Common myeloid progenitor, CD34-positive (primary cell): ENCODE measurements at places on chromosomes 1 and 21.

GRCh38 chr1:165861911-165862310 lies 34.5 kb downstream of the UCK2 start:
- DNase-seq: no peak

- DNase-seq: peak; percentile 86
Measured at GRCh38 chr1:234608025-234608910, 1.7 kb downstream of the IRF2BP2 start.

GRCh38 chr1:199687321-199687720 lies 340.2 kb upstream of the NR5A2 start:
- no peak for DNase-seq

DNA sequence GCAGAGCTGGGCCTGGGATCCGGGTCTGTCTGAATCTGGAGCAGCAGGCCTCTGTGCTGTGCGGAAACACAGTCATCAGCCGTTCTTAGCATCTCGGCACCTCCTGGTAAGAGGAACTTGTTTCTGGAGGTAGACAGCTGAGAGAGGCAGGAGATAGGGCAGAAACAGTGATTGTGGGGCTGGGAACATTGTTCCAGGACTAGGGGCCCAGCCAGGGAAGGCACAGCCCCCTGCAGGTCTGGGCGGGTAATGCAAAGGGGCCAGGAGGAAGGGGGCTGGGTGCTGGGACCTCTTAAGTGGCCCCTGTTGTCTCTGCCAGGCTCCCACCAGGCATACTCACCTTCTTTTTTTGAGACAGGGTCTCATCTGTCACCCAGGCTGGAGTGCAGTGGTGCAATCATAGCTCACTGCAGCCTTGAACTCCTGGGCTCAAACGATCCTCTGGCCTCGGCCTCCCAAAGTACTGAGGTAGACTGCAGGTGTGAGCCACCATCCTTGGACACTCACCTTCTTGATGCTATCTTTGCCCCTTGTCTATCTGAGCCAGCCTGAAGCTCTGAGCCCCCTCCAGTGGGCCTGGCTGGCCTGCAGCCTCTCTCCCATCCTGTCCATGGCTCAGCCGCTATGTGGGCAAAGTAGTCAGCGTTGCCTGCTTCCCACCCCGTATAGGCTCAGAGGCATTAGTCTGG lies 134.3 kb upstream of the ZBTB40 start:
- peak; percentile 5 for DNase-seq

- no peak for DNase-seq
Measured at GRCh38 chr21:43697758-43698643, 20.9 kb upstream of the PDXK start.

- no peak for DNase-seq
Measured at GRCh38 chr1:59776960-59777852, 37.5 kb upstream of the HOOK1 start.

DNA sequence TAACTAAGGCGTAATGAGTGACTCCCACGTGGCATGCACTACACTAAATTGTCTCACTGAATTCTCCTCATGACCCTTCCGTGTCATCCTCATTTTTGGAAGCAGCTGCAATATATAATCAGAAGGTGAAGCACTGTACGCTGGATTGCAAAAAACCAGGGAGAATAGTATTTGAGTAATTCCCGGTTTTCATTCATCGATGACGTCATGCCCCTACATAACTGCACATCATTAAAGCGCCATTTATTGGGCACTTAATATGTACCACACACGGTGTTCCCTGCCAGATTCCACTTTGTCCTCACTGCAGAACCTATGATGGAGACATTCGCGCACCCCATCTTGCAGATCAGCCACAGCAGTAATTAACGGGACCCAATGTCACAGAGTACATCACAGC lies 41.0 kb downstream of the DHRS3 start:
- DNase-seq: no peak

- no peak for DNase-seq
Measured at GRCh38 chr1:183632964-183633363, 2.6 kb downstream of the ARPC5 start.

DNA sequence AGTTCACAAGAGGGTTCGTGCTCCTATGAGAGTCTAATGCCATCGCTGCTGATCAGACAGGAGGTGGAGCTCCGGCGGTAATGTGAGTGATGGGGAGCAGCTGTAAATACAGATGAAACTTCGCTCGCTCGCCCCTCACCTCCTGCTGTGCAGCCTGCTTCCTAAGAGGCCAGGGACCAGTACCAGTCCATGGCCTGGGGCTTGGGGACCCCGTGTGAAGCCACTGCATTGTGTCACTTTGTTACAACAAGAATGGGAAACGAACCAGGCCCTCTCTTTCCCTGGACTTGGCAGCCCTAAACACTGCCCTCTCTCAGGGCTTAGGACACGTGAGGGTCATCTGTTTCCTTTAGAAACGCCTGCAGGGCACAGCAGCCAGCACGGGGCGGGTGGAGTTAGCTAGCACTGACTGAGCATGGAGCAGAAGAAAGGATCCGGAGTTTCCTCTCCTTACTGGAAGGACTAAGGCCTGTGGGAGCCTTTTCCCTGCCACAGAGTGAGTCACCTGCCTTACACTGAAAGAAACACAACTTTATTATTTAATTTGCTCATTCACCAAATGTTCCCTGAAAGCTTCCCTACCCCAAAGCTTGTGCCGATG lies 185.2 kb upstream of the TMEM51 start:
- DNase-seq: no peak

GRCh38 chr1:160674415-160674814 lies 27.6 kb upstream of the SLAMF1 start:
- DNase-seq: no peak

GRCh38 chr1:157431751-157432150 lies 120.6 kb downstream of the FCRL5 start:
- DNase-seq: no peak

DNA sequence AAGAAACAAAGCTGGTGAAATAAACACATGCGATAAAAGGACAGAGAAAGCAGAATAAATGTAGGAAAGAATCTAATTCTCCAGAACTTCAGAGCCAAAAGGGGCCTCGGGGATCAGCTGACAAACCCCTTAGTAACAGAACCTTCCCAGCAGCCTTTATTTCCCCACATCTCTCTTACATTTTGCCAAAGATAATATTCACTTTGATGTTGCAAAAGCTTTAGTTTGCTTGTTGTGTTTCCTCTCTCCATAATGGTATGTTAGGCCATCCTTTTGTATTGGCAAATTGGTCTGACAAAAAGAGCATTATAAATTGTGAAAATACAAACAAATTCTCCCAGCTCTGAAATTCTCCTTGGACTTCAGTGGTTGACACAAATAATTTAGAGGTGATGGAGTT lies 54.9 kb downstream of the OPTC start:
- no peak for DNase-seq

DNA sequence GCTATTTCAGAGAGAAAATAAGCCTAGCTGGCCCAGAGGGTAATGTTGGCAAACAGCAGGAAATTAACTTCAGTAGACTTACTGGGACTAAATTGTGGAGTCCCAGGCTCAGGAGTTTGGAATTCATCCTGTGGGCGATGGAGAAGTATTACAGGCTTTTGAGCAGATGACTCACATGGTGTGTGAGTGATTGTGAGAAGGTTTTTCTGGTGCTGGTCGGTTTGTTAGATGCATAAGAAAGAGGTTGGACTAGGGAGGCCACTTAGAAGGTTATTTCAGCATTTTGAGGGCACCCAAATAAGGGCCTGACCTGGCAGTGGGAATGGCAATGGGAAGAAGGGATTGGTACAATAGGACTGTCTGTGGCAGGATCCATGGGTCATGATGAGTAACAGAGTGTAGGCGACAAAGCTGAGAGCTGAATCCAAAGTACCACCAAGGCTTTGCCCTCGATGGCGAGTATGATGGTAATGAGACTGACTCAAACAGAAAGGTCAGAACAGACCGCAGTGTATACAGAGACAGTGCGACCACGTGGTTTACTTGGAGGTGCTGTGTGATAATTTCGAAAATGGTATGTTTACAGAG lies 69.2 kb upstream of the KIF26B start:
- no peak for DNase-seq

- DNase-seq: no peak
Measured at GRCh38 chr1:229007167-229007566, 263.7 kb upstream of the RAB4A start.

DNA sequence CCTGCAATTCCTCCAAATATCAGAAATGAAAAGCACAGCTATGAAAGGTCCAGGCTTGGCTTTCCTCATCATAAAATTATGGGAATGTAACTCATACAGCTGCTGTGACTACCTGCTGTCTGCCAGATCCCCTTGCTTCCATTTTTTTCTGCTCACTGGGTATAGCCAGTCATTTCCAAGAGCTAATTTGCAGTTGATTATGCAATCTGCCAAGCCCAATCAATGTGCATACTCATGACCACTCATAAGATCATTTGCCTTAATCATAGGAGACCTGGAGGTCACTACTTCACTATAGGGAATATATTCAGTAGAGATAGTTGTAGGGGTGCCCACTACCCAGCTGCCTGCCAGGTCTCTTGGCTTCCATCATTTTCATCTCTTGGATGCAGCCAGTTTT lies 417.7 kb upstream of the ZRANB2 start:
- DNase-seq: no peak

DNA sequence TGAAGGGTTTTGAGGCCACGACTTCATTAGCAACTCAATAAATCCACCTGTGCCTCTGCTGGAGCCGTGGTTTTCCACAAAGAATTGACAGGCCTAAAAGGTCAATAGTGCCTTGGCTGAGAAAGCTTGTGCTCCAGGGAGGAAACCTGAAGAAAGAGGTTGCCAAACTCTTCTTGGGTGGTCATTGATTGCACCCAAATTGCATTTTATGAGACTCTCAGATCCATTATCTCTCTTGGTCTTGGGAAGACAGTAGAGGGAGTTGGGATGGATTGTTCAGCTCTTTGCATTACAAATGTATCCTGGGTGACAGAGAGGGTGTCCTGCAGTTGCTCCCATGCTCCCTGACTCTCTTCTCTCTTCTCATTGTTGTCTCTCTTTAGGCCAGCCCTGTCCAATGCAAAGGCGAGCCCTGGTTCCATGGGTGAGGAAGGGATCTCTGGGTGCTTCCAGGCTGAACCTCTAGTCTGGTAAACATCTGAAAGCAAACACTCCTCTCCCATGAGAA lies 46.1 kb upstream of the HTR1D start:
- no peak for DNase-seq

GRCh38 chr21:28325618-28326017 lies 667.1 kb downstream of the LTN1 start:
- no peak for DNase-seq

GRCh38 chr1:167710836-167711235 lies 10.9 kb upstream of the MPZL1 start:
- DNase-seq: no peak

DNA sequence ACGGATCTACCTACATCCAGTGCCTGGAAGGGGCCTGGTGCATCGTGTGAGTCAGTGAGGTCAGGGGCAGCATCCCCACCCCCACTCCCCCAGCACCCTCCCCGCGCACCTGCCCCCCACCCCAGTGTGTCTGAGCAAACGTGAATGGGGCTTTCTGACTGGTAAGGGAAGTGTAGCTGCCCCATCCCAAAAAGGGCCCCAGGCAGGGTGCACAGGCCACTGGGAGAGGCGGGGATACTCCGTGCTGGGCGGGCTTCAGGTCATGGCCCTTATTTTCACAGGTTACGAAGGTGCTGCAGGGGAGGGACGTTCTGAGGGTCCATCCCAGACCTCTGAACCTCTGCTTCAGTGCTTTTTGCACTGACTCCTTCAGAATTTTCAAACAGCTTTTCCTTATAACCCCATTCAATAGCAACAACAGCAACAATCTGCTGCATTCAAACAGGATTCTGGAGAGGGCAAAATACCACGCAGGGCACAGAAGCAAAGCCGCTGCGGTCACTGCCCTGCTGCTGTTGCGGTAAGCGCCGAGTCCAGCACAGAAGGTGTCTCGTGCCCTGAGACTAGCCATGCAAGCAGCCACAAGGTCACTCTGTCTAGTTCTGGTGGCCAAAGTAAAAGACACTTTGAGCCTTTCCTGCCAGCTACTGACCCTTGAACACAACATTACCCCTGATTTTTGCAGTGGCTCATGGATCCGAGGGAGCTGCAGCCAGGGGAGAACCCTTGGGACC lies 10.3 kb downstream of the TTC34 start:
- DNase-seq: no peak

DNA sequence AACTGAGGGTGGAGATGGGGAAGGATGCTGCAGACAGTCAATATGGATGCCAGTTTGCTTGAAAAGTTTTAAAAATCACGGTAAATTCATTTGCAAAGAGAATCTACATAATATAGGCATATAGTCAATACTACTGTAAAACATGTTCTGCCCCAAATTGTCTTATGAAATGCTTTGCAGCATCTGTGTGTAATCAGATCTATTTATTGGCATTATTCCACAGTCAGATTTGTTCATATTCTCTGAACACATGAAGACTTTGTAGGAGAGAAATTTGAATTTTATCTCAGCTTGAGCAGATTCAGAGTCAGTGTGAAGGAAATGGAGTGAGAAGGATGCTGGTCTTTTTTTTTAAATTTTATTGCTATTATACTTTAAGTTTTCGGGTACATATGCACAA lies 88.5 kb downstream of the PLPPR4 start:
- no peak for DNase-seq

DNA sequence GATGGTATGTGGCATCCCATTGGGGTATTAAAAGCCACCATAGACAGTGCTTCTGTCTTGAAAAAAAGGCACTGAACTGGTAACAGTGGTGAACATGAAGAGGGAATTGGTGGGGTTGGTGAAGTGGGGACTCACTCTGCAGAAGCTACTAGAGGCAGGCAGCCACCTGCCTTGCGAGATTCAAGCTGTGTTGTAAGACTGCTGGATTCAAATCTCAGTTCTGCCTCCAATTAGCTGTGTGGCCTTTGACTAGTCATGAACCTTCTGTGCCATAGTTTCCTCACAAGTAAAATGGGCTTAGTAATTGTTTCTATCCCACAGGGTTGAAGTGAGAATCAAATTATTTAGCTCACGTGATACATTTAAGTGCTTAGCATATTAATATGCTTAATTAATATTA lies 16.6 kb upstream of the ELOA start:
- DNase-seq: no peak

GRCh38 chr21:15379776-15380175 lies 315.0 kb upstream of the NRIP1 start:
- no peak for DNase-seq

DNA sequence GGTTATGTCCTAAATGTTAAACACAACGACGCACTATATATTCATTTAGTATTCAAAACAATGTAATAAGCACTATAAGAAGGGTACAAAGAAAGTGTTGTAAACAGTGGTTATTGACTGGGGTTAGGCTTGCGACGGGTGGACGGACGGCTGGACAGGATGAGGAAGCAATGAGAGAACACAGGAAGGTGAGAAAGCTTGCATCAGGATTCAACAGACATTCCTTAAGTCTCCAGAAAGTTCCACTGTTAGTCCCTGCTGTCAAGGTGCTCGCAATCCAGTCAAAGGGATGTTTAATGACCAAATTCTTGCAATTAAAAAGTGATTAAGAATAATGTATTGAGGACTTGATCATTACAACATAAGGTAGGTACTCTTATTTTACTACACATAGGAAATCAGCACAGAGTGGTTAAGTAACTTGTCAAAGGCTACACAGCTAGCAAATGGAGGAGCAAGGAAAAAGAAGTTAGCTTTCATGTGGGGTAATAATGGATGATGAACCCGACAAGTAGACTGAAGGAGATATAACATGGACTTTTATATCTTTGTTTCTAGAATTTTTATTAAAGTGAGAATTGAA lies 994 bp upstream of the ACBD6 start:
- DNase-seq: no peak

- no peak for DNase-seq
Measured at GRCh38 chr1:28910379-28911115, 3.8 kb upstream of the EPB41 start.

GRCh38 chr1:41404308-41404761 lies 43.1 kb downstream of the FOXO6 start:
- DNase-seq: peak; percentile 92

GRCh38 chr1:219120624-219121544 lies 52.8 kb upstream of the LYPLAL1 start:
- DNase-seq: no peak

GRCh38 chr1:19478322-19478721 lies 7.0 kb downstream of the CAPZB start:
- DNase-seq: peak; percentile 56
